ENCODE measurements at places on chromosomes 2 and 18.

DNA sequence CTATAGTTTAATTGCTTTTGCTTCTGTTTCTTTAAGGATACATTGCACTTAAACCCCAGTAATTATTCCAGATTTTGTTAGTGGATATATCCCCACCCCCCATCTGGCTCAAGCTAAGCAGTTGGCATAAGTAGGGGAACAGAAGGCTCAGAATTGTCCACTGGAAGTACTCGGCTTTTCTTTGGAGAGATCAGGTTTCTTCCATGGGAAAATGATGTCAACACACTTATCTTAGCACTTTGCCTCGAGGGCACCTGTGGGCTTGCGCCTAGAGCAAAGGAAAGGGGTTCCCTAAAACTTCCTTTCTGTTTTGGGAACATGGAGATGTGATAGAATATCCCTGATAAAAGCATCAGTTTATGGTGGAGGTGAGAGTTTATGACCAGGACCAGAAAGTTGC lies 130.6 kb downstream of the FMNL2 start:
- no peak overlapping the region for H3K4me3 ChIP-seq
- no peaks in the 10 kb centered on the region for H3K27me3 ChIP-seq
- no peak for DNase-seq

DNA sequence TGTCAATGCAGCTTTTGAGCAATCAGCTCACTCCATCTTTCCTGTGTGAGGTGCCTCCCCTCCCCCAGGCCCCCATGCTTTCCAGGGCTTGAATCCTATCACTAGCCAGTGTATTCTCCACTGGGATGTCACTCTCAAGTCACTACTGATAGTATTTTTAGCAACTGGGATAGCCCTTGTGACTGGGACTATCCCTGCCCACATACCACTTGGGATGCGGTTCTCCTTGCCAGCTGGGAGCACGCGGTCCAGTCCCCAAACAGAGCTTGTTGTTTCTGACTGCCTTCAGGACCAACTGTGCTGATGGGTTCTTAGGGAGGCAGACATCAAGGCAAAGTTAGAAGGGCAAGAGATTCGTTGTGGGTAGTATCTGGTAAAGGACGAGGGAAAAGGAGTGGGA lies 134.9 kb downstream of the FAM161A start:
- no peak for DNase-seq
- no peaks in the 10 kb centered on the region for H3K27me3 ChIP-seq
- H3K4me1 ChIP-seq = no peaks in the 10 kb centered on the region
- no peak overlapping the region for H3K27ac ChIP-seq

- DNase-seq = no peak
- H3K36me3 ChIP-seq = no peaks in the 10 kb centered on the region
- H3K27me3 ChIP-seq = no peaks in the 10 kb centered on the region
- H3K27ac ChIP-seq = peak overlapping the region; percentile 32
- no peak overlapping the region for H3K4me3 ChIP-seq
- no peaks in the 10 kb centered on the region for H3K4me1 ChIP-seq
Observed at GRCh38 chr2:223214394-223215253, 162.6 kb downstream of the KCNE4 start.

- no peaks in the 10 kb centered on the region for H3K36me3 ChIP-seq
- no peak for DNase-seq
- no peaks in the 10 kb centered on the region for H3K27me3 ChIP-seq
- no peaks in the 10 kb centered on the region for H3K4me1 ChIP-seq
- H3K27ac ChIP-seq = no peak overlapping the region
- H3K4me3 ChIP-seq = no peak overlapping the region
Observed at GRCh38 chr2:210399440-210400041, 77.0 kb downstream of the LANCL1 start.

- no peaks in the 10 kb centered on the region for H3K27me3 ChIP-seq
- no peak overlapping the region for H3K27ac ChIP-seq
- no peak for DNase-seq
- peaks cover 4% of the 10 kb centered on the region for H3K4me1 ChIP-seq
- no peak overlapping the region for H3K4me3 ChIP-seq
Observed at GRCh38 chr2:40480073-40480472, 28.2 kb upstream of the SLC8A1 start.

DNA sequence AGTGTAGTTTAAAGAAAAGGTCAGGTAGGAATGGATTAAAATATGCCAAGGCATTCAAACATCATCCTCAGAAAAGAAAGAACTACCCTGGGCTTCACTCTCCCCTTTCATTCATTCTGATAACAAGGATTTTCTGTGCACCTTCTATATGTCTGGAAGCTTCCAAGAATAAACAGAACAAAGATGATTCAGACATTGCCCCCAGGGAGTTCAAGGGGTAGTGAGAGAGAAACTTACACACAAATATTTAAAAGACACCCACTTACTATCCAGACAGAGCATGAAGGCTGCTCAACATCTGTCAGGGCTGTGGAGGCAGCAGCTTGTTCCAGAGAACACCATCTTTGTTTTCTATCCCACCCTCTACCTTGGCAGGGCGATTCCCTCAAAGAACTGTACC lies 140.5 kb downstream of the ALK start:
- DNase-seq = no peak
- no peak overlapping the region for H3K27ac ChIP-seq
- H3K27me3 ChIP-seq = no peaks in the 10 kb centered on the region
- H3K4me3 ChIP-seq = no peak overlapping the region
- no peaks in the 10 kb centered on the region for H3K36me3 ChIP-seq

DNA sequence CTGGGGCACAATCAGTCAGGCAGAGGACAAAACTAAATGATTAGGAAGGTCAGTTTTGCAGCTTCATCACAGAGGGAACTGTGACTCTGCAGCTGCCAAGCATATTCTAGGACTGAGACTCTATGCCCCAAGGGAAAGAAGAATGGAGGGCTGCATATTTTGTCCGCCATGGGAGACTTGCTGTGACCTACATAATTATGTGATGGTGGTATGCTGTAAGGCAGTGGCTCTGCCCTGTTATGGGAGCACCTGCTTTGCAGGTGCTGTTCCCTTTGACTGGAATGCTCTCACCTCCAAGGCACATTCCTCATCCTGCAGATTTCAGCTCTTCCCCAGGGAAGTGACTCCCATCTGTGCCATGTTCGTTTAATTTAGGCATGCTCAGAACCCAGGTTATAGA lies 261.9 kb upstream of the EPHA4 start:
- no peaks in the 10 kb centered on the region for H3K27me3 ChIP-seq
- no peak overlapping the region for H3K27ac ChIP-seq
- DNase-seq = no peak
- H3K36me3 ChIP-seq = no peaks in the 10 kb centered on the region

DNA sequence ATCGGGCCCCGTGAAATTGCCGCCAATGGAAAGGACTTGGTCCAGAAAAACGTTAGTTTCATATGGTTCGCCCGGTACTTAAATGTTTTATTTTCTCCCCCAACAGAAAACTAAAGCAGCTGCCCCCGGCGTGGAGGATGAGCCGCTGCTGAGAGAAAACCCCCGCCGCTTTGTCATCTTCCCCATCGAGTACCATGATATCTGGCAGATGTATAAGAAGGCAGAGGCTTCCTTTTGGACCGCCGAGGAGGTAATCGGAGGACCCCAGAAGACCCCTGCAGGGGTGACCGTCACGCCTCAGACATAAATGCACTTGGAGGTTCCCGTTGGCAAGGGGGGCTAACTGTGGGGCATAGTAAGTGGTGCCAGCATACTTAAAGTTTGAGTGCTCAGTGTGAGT lies 742 bp downstream of the RRM2 start:
- no peaks in the 10 kb centered on the region for H3K27me3 ChIP-seq
- no peak overlapping the region for H3K27ac ChIP-seq
- peak; percentile 42 for DNase-seq
- H3K4me1 ChIP-seq = peaks cover 22% of the 10 kb centered on the region
- peak overlapping the region; percentile 73 for H3K4me3 ChIP-seq

- no peak overlapping the region for H3K27ac ChIP-seq
- no peaks in the 10 kb centered on the region for H3K36me3 ChIP-seq
- H3K27me3 ChIP-seq = no peaks in the 10 kb centered on the region
- peak; percentile 41 for DNase-seq
Observed at GRCh38 chr2:44392338-44392943, 30.7 kb downstream of the CAMKMT start.

- H3K27ac ChIP-seq = no peak overlapping the region
- no peak for DNase-seq
Observed at GRCh38 chr2:171412571-171413175, 21.1 kb downstream of the METTL8 start.

GRCh38 chr2:27378096-27378808 lies 2.3 kb downstream of the ZNF513 start:
- no peak overlapping the region for H3K4me3 ChIP-seq
- H3K4me1 ChIP-seq = peaks cover 28% of the 10 kb centered on the region
- no peaks in the 10 kb centered on the region for H3K27me3 ChIP-seq

GRCh38 chr18:58520969-58521368 lies 107.9 kb downstream of the ALPK2 start:
- DNase-seq = no peak
- H3K27me3 ChIP-seq = no peaks in the 10 kb centered on the region
- no peak overlapping the region for H3K4me3 ChIP-seq
- no peaks in the 10 kb centered on the region for H3K36me3 ChIP-seq

DNA sequence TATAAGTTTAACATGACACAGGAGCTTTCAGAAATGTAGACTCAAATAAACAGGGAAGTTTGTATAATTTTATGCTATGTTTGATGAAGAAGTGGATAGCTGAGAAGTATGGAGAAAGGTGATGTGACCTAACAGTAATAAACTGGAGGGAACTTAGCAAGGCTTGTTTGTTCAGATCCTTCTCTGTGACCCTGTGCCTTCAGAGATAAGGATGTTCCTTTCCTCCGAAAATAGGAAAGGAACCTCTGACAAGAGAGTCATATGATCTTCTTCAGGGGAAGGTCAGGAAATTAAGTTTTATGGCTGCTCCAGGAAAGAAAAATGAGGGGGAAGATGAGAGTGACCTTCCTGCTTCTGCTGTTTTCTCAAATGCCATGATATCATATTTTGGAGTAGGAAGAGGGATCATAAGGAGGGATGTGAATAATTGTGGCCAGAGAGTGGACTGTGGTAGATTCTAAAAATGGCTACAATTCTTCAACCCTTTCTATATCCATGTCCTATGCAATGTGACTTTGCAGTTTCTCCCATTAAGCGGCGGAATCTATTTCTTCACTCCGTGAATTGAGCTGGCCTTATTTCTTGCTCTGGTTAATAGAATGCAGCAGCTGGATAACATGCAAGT lies 8.5 kb upstream of the C2orf69 start:
- H3K36me3 ChIP-seq = no peaks in the 10 kb centered on the region
- no peak overlapping the region for H3K4me3 ChIP-seq
- no peaks in the 10 kb centered on the region for H3K4me1 ChIP-seq
- no peak overlapping the region for H3K27ac ChIP-seq
- H3K27me3 ChIP-seq = no peaks in the 10 kb centered on the region

- DNase-seq = peak; percentile 53
- H3K27ac ChIP-seq = no peak overlapping the region
- no peaks in the 10 kb centered on the region for H3K36me3 ChIP-seq
- H3K27me3 ChIP-seq = no peaks in the 10 kb centered on the region
Observed at GRCh38 chr2:235832941-235833340, 335.2 kb downstream of the GBX2 start.

GRCh38 chr2:182404975-182405561 lies 21.8 kb downstream of the PDE1A start:
- H3K36me3 ChIP-seq = no peaks in the 10 kb centered on the region
- H3K27me3 ChIP-seq = no peaks in the 10 kb centered on the region
- H3K27ac ChIP-seq = no peak overlapping the region
- DNase-seq = no peak

DNA sequence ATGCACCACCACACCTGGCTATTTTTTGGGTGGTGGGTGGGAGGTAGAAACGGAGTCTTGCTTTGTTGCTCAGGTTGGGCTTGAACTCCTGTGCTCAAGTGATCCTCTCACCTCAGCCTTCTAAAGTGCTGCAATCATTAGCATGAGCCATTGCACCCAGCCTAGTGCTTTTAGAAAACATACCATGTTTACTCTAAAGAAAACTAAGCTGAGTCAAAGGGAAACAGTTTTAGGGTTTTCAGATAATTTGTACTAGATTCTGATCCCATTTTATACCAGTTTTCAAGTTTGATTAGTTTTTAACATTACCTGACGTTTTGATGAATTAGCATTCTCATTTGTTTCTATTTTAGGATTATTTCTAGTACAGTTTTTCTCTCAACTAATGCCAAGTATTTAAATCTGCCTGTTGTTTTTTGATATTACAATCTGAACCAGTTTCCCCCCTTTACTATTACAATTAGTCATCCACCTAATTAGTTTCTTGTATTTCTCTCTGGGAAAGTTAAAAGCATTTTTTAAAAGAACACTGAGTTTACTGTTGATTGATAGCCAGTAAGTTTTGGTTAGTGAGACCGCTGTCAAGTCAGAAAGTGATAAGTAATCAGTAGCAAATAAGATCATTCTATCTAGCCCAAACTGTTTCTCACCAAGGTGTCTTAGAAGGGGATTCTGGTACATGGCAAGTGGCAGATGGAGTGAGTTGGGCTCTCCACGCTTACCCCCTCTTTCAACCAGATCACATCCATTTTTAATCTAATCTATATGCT lies 24.2 kb upstream of the TBR1 start:
- H3K27me3 ChIP-seq = no peaks in the 10 kb centered on the region
- H3K4me1 ChIP-seq = no peaks in the 10 kb centered on the region

- no peaks in the 10 kb centered on the region for H3K27me3 ChIP-seq
- DNase-seq = no peak
- H3K4me3 ChIP-seq = no peak overlapping the region
- H3K4me1 ChIP-seq = no peaks in the 10 kb centered on the region
- H3K36me3 ChIP-seq = no peaks in the 10 kb centered on the region
Observed at GRCh38 chr18:44358402-44358801, 322.3 kb upstream of the SETBP1 start.

GRCh38 chr18:24530630-24531111 lies 70.2 kb downstream of the HRH4 start:
- H3K27me3 ChIP-seq = no peaks in the 10 kb centered on the region
- no peak overlapping the region for H3K4me3 ChIP-seq
- no peak for DNase-seq
- H3K4me1 ChIP-seq = no peaks in the 10 kb centered on the region
- no peak overlapping the region for H3K27ac ChIP-seq
- no peaks in the 10 kb centered on the region for H3K36me3 ChIP-seq

GRCh38 chr2:32772638-32773447 lies 145.0 kb downstream of the TTC27 start:
- no peaks in the 10 kb centered on the region for H3K27me3 ChIP-seq
- no peaks in the 10 kb centered on the region for H3K36me3 ChIP-seq
- DNase-seq = no peak
- H3K27ac ChIP-seq = no peak overlapping the region

- no peak overlapping the region for H3K27ac ChIP-seq
- no peak overlapping the region for H3K4me3 ChIP-seq
- H3K4me1 ChIP-seq = peaks cover 3% of the 10 kb centered on the region
- H3K27me3 ChIP-seq = no peaks in the 10 kb centered on the region
Observed at GRCh38 chr2:178208817-178209216, 14.5 kb downstream of the OSBPL6 start.

DNA sequence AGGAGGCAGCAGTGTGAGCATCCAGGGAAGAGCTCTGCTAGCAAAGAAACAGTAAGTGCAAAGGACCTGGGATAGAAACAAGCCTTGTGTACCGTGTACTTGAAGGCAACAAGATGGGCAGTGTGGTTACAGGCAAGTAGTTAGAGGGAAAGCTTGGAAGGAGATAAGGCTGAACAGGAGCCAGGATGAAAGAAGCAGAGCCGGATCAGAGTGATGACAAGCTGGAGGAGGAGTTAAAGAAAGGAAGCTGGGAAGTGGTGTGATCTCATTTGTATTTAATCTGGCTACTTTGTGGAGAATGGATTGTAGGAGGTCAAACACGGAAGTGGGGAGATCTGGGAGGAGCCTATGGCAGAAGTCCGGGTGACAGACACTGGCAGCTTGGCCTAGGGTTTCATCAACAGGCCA lies 44.7 kb upstream of the VPS54 start:
- H3K27ac ChIP-seq = no peak overlapping the region
- no peaks in the 10 kb centered on the region for H3K4me1 ChIP-seq
- no peaks in the 10 kb centered on the region for H3K27me3 ChIP-seq
- H3K36me3 ChIP-seq = no peaks in the 10 kb centered on the region
- no peak for DNase-seq
